ENCODE measurements at places on chromosomes 12 and 14.

GRCh38 chr12:64236549-64236948 is 14.5 kb upstream of the KICS2 start:
- no peak for DNase-seq

DNA sequence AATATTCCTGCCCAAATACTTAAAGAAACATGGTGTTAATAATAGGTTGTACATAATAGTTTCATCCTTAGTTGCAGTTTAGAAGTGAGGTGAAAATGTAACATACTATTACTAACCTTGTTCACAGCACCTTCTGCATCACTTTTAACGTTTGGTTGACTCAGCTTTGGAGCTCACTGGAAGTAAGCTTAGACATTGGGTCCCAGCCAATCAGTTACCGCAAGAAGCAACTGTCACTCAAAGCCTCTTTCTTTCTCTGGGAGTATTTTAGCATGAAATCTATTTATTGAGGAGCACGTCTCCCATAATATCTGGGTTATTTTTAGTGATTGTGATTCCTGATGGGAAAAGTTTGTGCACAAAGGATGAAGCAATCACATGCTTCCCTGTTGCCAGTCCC is 472.6 kb downstream of the SNAPC1 start:
- DNase-seq, result no peak

- no peak for DNase-seq
These were observed 3.1 kb upstream of the TNS2 start for GRCh38 chr12:53046655-53047220.

DNA sequence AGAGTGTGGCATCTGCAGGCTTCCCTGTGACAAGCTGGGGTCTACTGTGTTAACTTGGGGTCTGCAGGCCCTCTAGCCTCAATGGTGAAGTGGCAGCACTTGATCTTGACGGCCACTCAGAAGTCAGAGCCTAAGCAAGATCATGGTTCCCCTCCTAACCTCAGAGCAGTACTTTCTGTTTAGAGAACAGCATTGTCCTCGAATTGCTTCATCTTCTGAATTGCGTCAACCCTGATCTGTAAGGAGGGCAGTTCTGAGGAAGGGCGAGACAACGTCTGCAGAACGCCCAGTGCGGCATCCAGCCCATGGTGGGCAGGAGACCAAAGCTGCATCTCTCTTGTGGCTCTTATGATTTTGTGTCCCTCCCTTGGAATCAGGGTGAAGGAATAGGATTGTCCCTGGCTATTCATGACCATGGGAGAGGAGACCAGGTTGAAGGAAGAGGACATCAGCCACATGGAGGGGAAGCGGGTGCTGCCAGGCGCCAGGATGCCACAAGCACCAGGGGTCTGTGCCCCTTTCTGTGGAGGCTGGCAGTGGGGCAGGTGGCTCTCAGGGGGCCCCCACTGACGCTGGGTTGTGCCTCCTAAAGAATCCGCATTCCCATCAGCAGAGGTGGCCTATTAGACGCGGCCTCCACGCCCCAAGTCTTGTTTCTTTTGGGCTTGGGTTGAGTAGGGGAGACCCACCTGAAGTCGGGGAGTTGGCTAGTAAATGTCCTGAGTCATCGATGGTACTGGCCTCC is 2.2 kb downstream of the SERPINA9 start:
- peak; percentile 81 for DNase-seq

DNA sequence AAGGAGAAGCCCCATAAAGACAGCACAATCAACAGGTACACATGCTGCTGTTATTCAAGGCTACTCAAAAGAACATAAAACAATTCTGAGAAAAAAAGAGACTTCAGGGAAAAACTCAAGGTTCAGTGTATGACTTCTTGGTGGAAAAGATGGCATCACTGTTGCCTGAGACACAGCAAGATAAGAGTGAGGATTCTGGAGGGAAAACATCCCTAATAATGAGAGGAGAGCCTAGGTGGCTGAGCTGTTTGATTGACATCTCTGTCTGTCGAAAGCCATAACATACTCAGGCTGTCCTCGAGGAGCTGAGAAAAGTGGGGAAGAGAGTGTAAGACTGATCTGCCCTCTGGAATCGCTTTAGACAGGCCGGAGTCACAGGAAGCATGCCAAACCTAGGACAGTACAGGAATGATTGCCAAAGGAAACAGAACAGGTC is 193.4 kb upstream of the AMIGO2 start:
- DNase-seq, result no peak

DNA sequence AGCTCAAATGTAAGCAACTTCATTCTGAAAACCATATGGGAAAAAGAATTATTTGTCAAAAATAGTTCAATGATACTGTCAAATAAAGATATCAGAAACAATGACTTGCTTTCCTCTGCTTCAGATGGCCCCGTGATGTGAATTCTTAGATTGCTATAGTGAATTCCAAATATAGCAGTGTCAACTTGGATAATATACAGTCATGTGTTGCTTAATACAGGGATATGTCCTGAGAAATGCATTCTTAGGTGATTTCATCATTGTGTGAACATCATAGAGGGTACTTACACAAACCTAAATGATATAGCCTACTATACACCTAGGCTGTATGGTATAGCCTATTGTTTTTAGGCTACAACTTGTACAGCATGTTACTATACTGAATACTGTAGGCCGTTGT is 108.7 kb upstream of the MIS18BP1 start:
- DNase-seq, result no peak

DNA sequence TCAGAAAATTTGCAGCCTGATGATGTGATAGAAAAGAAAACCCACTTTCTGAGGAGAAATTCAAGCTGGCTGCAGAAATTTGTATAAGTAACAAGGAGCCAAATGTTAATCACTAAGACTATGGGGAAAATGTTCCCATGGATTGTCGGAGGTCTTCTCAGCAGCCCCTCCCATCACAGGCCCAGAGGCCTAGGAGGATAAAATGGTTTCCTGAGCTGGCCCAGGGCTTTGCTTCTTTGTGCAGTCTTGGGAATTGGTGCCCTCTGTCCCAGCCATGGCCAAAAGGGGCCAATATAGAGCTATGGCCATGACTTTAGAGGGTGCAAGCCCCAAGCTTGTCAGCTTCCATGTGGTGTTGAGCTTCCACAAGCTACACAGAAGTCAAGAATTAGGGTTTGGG is 335.9 kb downstream of the ATP23 start:
- DNase-seq, result no peak

DNA sequence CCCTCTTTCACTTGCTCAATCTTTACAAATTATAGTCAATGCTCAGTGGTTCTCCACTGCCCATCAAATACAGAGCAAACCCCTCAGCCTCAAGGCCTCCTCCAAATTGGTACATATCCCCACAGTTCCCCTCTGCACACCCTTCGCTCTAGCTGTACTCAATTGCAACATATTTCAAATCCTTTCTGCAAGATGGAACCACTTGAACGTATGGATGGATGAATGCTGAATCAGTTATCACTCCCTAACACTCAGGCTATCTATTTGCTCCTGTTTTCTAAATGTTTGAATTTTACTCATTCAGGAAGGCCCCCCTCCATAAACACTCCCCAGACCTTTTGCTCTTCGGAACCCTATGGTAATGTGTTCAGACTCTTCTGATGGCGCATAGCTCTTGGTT is 24.5 kb downstream of the ATG14 start:
- no peak for DNase-seq

DNA sequence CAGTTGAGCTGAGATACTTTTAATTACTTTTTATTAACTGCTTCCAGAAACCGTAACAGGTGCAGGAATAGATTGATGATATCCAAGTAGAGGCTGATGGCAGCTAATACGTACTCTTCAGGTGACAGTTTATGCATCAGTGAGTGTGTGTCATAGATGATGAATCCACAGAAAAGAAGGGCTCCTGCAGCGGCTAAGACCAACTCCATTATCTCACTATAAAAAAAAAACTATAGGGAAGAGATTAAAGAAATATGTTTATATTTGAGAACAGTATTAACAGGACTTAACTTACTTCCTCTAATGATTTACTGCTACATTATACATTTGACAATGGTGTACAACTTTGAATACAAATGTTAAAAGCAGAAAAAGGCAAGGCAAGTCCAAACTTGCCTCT is 7.4 kb upstream of the LLPH start:
- DNase-seq, result no peak

DNA sequence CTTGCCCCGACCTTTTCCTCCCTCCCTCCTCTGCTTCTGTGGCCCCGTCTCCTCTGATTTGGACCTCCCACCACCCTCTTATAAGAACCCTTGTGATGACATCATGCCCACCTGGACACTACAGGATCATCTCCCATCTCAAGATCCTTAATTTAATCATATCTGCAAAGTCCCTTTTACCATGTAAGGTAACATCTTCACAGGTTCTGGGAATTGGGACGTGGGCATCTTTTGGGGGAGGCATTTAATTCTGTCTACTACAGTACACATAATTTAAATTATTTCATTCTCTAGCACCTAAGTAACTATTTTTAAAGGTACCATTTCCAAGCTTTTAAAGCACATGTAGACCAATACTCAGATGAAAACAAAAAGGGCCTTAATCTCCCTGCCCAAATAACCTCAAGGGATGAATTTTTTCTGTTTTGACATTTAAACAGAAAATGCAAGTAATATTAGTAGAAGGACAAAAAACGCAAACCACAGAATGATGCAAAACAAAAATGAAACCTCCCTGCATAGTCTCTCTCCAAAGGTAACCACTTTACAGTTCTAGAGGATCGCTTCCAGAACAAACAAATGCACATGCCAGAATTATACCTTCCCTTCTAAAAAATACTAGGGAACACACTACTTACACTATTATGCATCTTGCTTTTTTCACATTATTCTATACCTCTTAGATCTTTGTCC is 222.1 kb downstream of the AACS start:
- DNase-seq, result no peak

- peak; percentile 86 for DNase-seq
These were observed 218.4 kb downstream of the BCAT1 start for GRCh38 chr12:24730489-24730896.

DNA sequence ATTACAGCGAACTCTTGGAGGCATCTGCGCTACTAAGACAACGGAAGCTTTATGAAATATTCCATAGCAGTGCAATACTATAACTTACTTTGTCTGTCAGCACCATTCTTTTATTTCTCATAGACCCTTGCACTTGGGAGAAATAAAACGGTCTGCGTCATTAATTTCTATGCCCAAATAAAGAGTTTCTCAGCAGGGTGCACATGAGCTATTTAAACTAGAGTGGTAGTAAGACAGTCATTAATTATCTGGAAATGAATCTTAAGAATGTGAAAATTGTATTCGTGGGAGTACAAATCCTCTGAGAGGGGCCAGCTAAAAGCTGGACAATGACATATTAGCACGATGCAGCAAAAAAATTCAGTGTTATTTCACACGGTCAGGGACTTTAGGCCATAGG is 903.4 kb upstream of the FOXG1 start:
- DNase-seq, result no peak

DNA sequence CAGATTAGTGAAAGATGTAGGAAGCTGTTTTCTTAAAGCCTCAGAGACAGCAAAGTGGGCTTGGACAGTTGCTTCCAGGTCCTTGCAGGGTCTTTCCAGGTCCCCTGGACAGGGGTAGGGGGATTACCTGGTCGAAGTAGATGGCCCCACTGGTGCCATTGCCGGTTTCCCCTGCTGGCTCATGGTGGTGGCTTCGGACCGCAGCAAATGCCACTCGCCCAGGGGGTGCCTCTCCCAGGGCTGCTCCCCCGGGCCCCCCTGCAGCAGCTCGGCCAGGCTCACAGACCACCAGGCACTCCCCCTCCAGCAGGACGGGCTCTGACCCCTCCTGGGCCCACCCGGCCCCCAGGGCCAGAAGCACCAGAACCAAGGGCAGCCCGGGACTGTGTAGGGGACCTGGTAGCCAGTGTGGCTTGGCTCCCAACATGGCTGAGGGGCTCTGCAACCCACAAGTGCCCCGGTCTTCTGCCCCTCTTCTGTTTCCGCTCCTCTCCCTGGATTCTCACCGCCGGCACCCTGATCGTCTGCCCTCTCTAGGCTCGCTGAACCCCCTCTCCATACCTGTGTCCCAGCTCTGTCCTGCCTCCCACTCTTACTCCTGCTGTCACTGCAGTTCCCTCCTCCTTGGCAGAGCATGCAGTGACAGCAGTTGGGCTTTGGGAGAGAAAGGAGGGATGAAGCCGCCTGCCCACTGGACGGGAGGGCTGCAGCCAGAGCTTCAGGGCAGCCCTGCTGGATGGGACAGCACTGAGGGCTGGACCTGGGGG is 657 bp downstream of the CBLN3 start:
- DNase-seq, result no peak

GRCh38 chr12:76250256-76250655 is 98.0 kb downstream of the BBS10 start:
- no peak for DNase-seq

DNA sequence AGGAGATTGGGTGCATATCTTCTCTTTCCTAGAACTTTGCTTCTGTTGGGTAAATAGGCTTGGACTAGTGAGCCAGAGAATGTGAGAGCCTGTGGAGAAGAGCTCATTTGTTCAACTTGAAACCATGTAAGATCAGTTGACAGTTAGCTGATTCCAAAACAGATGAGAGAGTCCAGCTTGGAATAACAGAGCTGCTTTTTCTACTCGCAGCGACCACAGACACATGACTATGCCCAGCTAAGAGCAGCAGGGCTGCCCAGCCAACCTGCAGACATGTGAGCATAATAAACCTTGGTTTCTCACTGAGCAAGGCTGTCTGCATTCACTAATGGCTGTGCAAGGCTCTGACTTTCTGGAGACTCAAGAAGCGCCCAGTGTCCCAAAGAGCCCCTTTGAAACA is 209.2 kb downstream of the C12orf75 start:
- no peak for DNase-seq

GRCh38 chr14:74765721-74766120 is 2.6 kb downstream of the YLPM1 start:
- no peak for DNase-seq

DNA sequence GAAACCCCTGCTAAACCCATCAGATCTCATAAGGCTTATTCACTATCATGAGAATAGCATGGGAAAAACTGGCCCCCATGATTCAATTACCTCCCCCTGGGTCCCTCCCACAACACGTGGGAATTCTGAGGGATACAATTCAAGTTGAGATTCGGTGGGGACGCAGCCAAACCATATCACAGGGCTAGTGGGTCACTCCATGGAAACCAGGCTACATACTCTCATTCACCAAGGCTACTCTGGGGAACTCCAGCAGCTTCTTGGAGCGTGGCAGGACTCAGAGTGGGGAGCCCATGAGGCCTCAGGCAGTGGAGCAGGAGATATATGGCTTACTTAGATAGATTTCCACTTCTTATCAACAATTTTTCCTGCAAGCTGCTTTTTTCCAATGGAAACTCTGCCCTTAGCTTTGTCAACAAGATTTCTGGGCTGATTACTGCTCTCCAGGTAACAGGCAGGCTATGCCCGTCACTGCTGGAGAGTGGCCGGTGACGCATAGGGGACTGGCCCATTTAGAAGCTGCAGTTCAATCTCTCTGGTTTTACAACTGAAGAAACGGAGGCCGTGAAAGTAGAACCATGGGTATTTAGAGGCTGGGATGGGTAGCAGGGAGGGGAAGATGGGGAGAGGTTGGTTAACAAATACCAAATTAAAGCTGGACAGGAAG is 16.5 kb downstream of the VDR start:
- no peak for DNase-seq

DNA sequence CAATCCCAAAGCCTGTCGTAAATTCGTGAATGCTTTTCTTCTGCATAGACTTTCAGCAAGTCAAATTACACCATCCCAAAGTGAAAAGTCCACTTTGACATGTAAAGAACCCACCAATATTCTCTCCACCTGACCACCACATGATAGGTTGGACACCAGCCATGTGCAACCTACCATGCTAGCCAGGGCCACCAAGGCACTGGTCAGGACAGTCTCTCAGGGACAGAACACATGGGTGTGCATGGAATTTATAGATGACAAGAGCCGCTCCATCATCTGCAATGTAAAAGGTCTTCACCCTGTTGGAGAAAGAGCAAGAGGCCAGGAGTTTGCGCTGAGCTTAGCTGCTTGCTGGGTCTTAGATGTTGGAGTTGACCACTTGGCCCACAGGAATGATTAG is 5.4 kb upstream of the KRT76 start:
- DNase-seq, result peak; percentile 16

Measured in Karpas-422 (cell line).